Lung (tissue), 17 donors: ENCODE measurements at places on chromosomes 13 and 19. TPM values are rescaled to one million over a fixed set of nuclear protein-coding genes. Genes with fewer than 3 reads are reported as not detected.

GRIN2D gene
- total RNA-seq = 0.54 TPM

SLC17A7 gene
- total RNA-seq = 0.31 TPM

ZNF626 gene
- total RNA-seq = 22.0 TPM

SLC10A2 gene
- not detected for total RNA-seq

DAND5 gene
- total RNA-seq = 0.20 TPM

SYMPK gene
- total RNA-seq = 82.1 TPM

DNA sequence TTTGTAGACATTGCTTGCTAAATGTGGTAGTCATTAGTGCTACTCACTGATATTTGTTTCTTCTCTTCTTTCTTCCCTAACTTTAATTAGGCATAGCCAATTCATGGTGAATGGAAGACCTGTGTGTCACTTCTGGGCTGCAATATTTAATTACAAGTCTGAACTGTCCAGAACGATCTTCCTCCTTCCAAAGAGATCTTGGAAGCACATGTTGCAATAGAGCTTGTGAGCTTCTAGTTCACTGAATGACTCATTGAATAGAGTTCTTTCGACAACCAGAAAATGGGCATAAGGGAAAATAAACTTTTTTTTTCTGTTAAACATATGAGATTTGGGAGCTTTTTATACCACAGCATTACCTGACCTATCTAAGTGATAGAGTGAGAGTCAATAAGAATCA, 1264.6 kb downstream of the PCDH9 start:
- DNase-seq = no peak

- DNase-seq = no peak
These were observed 362.4 kb downstream of the KCTD12 start for GRCh38 chr13:76523740-76524340.

DNA sequence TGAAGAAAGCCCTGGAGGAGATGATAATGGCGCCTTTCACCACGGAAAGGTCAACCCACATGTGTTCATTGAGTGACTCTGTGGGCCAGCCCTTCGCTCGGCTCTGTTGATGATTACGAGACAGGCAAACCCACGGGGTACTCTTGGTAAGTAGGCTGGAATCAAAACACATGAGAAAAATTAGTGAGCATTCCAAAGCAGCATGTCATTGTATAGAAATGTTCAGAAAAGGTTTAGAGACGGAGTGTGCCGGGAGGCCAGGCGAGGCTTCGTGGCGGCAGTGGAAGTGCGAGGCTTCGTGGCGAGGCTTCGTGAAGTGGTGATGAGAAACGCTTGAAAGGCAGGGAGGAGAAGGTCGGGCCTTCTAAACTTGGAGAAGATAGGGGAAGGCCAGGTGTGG, 144.3 kb downstream of the ZNF536 start:
- DNase-seq = no peak

DNA sequence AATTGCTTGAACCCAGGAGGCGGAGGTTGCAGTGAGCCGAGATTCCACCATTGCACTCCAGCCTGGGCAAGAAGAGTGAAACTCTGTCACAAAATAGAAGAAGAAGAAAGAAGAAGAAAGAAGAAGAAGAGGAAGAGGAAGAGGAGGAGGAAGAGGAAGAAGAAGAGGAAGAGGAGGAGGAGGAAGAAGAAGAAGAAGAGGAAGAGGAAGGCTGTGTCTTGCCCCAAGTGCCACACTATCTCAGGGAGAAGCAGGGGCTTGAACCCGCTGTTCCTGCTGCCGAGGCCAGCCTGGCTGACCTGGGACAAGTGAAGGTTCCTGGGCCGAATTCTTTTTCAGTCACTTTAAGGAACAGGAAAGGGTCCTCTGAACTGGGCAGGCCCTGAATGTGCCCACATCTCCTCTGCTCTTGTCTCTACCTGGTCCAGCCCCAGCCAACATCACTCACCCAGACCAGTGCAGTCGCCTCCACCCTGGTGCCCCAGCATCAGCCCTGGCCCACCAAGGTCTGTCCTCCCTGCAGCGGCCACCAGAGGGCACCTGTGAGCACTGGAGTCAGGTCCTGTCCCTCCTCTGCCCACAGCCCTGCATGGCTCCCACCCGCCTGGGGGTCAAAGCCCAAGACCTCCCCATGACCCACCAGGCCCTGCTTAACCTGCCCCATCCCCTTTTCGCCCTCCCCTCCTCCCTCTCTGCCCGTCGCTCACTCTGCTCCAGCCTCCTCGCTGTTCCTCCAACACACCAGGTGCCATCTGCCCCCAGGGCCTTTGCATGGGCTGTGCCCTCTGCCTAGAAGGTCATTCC, 20.0 kb downstream of the TICAM1 start:
- DNase-seq = peak; percentile 46

GRCh38 chr19:7550169-7550770, 14.8 kb downstream of the PNPLA6 start:
- DNase-seq = no peak

DNA sequence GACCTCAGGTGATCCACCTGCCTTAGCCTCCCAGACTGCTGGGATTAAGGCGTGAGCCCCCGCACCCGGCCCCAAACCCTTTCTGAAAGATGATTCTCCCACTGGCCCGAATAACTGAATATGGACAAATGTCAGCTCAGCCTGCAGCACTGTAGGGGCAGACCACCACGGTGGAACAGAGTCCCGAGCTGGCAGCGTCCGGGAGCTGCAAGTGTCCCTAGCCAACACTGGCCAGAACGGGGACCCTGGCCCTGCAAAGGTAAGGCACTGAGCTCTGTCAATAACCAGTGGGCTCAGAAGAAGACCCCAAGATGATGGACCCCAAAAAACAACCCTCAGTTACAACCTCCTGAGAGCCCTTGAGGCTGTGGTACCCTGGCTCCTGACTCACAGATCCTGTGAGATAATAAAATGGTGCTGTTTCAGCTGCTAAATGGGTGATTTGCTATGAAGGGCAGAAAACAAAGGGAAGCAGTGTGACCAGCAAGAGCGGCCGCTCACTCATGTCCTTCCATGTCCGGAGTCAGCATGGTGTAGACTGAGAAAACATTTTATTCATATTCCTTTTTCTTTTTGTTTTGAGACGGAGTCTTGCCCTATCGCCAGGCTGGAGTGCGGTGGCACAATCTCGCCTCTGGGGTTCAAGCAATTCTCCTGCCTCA, 1.6 kb downstream of the LSM7 start:
- DNase-seq = no peak

DNA sequence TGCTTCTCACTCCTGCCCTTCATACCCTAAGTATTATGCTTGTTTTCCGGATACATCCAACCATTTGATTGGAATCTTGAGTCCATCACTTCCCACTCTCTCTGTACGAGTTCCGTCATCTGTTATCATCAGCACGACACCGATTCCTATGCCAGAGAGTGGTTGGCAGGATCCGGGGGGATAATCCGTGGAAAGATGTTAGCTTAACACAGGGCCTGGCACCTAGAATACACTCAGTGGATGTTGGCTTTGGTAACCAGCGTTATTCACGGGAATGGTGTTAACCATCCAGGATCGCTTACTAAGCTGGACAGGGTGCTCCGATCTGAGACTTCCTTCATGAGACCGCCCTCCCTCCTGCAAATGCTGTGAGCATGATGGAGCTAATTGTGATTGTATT, 12.4 kb downstream of the VSTM2B start:
- DNase-seq = peak; percentile 6

DNA sequence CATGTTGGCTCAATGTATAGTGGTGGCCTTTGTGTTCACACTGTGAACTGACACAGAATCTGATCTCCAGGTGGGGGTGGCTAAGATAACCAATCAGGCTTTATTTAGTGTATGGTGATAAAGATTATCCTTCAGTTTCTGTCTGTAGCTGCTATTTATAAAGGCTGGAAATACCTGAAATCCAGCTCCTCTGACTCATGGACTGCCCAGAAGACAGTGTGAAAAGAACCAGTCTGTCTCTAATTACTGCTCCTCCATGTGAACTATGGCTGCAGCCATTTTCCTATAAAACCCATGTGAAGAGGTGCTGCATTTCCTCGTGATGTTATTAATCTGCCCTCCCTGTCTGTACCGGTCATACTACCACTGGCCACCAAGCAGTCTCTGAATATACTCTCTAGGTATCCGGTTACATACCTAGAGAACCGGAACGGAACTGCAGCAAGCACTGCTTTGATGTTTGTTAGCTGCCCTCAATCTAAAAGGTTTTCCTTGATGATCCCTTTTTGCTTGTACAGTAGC, 238.0 kb downstream of the LHFPL6 start:
- DNase-seq = peak; percentile 17

- DNase-seq = no peak
These were observed 92.0 kb downstream of the KCNRG start for GRCh38 chr13:50107205-50107604.

DNA sequence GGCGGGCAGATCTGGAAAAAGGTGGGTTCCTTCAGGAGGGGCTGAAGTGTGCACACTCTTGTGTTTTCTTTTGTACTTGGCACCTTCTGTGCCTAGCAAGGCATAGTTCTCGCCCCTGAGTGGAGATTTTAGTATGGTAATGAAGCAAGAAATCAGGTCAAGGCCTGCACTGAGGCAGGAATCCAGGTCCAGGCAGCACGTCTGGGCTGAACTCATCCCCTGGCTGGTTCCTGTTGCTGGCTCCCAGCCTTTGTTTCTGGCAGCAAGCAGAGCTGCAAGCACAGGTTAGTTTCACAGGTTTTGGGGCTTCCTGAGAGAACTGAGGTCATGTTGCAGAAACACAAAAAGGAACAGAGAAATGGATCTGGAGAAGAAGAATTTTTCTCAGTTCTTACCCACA, 21.2 kb downstream of the SIGLEC7 start:
- no peak for DNase-seq

DNA sequence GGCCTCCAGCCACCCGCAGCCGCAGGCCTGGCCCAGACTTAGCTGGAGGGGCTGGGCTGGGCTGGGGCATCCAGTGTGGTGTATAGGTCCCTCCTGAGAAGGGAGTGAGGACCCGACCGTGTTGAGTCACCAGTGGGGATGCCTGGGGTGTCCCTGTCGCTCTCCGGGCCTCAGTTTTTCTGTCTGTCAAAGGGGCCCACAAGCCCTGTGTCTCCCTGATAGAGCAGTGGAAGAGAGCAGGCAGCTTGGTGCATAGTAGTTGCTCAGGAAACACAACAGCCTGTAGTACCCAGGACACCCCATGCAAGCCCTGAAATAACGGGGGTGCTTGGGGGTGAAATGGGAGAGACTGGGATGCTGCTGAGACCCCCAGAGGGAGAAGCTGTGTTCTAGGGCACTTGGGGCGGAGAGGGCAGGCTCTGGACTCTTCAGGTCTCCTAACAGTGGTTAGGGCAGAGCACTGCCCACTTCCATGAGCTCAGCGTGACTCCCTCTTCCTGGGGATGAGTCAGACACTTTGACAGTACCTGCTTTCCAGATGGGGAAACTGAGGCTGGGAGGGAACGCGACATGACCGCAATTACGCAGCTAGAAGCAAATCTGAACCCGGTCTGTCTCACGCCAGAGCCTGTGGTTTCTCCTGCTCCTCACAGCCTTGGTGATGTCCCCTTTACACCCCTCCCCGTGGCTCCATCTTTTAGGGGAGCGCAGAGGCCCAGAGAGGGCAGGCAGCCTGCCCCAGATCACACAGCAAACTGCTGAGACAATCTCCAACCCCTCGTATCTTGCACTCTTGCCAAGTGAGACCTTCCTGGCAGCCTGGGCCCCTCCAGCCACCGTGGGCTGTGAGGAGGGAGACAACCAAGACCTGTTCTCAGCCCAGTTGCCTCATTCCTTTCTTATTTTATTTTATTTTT, 692 bp downstream of the SULT2B1 start:
- DNase-seq = no peak

DNA sequence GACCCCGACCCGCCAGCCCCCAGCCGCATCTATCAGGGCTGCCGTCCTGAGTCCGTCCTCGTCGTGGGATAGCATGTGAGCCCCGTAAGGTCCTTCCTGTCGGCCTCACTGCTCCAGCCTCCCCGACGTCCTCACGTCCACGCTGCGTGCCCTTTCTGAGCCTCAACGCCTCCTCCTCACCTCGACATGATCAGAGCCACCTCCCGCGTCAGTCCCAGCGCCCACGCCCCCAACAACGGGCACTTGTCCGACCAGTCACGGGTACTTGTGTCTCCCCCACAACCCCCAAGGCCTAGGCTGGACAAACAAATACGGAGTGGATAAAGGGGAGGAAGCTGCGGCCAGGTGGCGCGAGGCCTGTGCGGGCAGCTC, 665 bp downstream of the ZNF497 start:
- no peak for DNase-seq

- no peak for DNase-seq
These were observed 360.4 kb downstream of the KLF5 start for GRCh38 chr13:73419186-73419585.

GRCh38 chr13:68535329-68535728, 1305.2 kb upstream of the PCDH9 start:
- no peak for DNase-seq

GRCh38 chr19:35144600-35145436, 1.8 kb downstream of the FXYD7 start:
- DNase-seq = peak; percentile 50

DNA sequence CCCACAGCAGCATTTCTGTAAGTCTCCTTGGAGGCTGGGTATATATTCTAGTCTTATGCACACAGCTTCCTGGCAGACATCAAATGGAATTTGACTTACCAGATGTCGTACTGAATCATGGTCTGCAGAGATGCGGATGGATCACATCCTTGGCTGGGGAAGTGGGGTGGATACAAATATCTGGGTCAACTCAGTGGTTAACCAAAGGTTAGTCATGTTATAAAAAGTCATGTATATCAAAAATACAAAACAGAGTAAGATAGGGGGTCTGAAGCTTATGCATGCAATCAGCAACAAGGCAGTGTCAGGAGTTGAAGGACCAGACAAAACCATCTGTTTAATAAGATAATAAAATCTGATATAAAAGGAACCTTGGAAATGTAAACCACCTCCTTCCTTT, 61.9 kb downstream of the WASF3 start:
- no peak for DNase-seq

DNA sequence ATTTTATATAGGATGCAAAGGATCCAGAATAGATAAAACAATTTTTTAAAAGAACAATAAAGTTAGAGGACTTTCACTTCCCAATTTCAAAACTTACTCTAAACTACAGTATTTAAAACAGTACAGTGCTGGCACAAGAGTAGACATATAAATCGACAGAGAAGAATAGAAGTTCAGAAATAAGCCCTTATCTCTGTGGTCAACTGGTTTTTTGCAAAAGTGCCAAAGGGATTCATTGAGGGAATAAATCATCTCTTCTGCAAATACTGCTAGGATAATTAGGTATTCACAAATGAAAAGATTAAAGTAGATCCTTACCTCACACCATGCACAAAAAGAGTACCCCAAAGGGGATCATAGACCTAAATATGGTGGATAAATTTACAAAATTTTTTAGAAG, 431.0 kb upstream of the HTR2A start:
- no peak for DNase-seq

- DNase-seq = peak; percentile 81
These were observed 499.5 kb upstream of the GPC6 start for GRCh38 chr13:92727118-92727517.
